ENCODE measurements at places on chromosomes 5 and 9.
A peak's percentile ranks its signal among the peaks of the same experiment; 100 is the strongest.

DNA sequence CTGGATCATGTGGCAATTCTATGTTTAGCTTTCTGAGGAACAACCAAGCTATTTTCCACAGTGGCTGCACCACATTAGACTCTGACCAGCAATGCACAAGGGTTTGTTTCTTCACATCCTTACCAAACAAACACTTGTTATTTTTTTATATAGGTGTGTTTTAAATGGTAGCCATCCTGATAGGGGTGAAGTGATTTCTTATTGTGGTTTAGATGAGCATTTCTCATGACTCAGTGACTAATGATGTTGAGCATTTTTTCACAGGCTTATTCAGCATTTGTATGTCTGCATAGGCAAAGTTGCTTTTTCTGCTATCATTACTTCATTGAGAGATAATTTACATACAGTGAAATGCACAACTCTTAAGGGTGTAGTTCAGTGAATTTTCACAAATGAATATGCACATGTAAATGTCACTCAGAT, 36.0 kb downstream of the ANKRD33B start:
- no peak for DNase-seq

- DNase-seq = no peak
These were observed 20.4 kb downstream of the FOXE1 start for GRCh38 chr9:97873425-97873824.

DNA sequence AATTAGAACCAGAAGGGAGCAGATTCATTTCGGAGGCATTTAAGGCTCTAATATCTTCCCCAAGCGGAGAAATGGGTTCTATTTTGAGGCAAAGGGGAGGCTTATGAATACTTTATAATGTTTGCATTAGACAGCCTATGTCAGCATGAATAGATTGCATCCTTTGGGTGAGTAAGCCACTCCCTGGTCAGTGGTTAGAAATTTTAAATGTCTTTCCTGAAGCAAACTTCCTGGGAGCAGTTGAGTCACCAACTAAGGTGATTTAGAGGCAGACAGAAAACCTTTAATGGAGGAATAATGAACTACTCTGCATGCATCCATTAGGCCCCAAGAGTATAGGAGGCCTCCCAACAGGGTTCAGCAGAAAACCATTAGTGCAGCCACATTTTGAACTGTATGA, 204.9 kb downstream of the ELAVL2 start:
- no peak for DNase-seq

DNA sequence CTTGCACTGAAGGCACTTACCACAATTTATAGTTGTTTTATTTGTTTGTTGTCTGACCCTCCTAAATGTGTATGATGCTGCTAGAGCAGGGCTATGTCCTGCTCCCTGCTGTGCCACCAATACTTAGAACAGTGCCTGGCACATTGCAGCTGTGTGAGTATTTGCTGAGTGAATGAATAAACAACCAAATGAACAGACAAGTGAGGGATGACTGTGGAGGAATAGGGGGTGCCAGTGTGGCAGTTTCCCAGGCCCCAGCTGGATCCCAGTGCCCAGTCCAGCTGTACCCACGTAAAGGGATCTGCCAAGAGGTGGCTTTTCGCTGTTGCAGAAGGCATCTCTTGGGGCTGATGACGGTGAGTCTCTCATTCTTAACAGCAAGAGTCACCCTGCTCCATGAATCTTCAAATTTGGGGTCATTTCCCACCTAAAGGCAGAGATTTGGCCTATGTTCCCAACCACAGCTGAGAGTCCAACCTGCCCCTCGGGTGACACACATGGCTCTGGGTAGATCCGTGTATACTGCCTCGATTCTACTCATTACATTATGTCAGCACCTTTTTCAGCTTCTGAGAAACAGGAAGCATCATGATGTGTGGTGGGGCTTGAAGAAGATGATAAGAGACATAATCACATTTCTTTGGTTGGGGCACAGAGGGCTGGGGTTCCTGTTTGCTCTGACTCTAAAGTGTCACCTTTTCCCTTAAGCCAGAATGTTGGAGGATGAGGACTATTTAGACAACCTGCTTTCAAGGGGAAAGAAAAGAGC, 14.3 kb downstream of the IL5 start:
- no peak for DNase-seq

DNA sequence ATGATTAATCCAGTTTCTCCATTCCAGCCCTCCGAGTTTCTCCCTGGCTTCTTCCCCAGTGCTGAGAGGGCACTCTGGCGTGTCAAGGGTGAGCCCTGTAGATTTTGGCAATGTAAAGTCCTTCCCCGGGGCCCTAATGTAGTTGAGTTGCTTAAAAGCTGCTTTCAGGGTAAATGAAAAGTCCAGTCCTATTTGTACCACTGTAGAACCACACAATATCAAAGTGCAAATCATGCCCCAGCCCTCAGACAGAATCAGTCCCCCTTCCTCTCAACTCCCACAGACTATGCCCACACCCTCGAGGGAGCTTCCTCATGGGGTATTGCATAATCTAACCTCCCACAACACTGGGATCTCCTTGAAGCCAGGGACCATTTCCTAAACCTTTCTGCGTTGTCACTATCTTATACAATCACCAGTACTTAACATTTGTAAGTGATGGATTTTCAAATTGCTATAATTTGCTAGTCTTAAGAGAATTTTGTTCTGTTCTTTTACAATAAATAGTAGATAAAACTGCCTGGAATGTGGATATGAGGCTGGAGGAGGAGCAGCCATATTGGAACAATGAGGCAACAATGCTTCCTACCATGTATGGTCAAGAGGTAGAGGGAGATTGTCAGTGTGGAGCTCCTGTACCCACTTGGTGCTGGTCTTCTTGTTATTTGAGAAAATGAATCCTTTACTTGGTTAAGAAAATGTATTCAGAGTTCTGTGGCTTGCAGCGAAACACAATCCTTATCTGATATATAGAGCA, 34.4 kb downstream of the ZNF366 start:
- no peak for DNase-seq

GRCh38 chr9:111632060-111632459, 926 bp downstream of the DNAJC25 start:
- no peak for DNase-seq

DNA sequence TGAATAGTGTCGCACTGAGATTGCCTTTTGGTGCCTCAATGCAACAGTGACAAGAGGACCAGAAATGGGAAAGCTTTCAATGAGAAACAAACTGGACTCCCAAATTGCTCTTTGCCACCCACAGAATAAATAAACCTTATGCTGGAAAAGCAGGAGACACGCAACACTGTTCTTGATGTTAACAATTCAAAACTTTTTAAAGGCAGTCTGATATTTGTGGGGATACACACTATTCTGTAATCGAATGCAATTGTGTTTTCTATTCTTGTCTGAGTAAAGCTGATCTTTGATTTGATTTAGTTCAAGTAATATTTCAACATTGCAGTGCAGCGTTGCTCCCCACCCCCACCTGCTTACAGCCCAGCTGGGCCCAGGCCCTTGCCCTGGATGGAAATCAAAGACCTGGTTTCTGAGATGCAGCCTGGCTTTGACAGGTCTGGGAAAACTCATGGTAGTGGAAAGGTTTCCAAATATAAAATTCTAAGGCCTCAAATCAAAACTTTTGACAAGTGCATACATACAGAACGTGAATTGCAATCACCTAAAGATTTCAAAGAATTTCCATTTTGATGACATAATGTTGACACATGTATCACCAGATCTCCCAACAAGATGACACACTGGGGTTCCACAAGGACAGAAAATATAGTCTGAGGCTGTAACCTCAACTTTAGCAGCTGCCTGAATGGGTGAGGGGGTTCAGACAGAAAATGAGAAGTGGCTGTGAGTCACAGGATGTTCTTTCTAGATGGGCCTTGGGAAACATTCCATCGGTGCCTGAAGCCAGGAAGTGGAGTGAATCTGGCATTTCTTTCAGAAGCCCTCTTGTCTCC, 55.1 kb downstream of the ABCA1 start:
- DNase-seq = peak; percentile 85

GRCh38 chr5:52150501-52150900, 637.2 kb upstream of the ITGA1 start:
- DNase-seq = no peak

DNA sequence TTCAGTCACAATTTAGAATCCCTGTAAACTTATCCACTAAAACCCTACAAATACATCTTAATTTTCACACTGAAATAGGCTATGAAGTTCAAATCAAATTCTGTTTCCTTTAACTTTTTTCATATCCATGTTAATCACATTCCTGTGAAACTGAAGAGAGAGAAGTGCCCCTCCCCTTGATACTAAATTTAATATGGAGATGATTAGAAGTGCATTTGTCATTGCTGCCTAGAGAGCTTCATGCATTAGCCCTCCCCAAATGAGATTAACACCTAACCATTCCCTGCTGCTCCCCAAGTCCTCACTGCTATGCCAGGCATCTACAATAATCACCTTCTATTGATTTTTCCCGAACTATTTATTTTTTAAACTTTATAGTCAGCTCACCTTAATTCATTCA, 85.1 kb upstream of the SPOCK1 start:
- no peak for DNase-seq

GRCh38 chr9:89425024-89425805, 72.7 kb downstream of the SEMA4D start:
- no peak for DNase-seq

DNA sequence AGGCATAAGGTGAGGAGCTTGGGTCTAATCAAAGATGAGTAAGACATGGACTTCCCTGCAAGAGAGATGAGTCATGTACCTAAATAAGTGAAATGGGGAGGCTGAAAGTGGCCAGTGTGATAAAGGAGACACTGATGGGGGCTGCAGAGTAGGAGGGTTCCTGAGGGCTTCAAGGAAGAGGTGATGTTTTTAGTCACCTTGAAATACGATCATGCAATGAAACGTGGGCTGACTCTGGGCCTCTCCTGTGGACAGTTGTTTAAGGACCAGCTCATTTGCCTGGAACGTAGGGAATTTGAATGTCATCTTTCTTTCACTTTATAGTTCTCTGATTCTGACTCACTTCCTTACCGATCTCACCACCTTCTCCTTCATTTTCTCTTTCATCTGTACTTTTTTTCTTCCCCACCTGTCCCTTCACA, 49.6 kb upstream of the CPLX2 start:
- DNase-seq = no peak

DNA sequence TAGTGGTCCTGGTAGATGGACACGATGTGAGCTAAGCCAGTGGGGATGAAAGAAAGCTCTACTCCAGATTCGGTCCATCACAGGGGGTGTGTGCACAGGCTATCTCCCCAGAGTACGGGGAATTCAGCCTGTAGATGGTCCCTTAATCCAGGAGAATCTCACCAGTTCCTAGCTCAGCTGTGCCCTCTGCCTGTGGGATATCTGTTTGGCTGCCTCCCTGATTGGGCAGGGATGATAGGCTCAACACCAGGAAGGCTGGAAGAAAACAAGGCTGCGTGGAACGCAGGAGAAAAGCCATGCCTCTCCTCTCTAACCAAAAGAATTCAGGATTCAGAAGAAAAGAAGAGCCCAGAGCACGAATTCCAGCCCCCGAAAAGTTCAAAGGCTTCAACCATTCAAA, 40.9 kb downstream of the VLDLR start:
- no peak for DNase-seq

GRCh38 chr9:76529653-76530052, 70.7 kb downstream of the GCNT1 start:
- DNase-seq = no peak

DNA sequence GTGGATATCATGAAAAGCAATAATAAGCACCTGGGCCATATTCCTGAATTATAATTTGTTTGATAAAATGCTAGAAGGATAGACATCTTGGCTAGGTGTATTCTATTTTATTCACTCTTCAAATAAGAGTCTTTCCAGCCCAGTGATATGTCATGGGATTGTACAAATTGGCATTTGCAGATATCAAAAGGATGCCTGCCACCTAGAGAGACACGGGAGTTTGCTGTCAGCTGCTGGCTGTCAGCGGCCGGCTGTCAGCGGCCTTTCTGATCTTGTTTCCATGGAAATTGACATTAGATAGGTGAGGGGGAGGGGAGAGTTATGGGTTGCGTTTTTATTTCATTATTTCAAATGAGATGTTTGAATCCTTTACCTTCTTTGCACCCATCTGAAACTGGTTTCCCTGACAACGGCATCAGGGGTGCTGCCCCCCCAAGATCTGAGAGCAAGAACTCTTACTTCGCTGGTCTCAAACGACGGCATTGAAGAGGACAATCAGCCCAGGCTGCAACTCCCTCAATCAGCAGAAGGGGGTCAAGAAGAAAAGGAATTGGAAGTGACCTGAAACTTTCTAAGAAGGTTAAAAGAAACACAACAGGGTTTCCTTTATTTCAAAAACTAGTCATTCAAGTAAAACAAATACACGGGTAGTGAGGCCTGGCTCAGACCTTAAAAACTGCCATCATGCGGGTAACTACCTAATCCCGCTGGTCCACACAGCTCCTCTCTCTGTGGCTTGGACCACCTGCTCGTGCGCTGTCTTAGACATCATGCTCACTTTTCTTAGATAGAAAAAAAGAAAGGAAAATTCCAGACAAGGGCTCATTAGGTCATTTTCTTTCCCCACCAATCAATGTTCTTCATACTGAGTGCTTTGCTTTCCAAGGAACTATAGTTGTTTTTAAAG, 115.7 kb downstream of the TLE1 start:
- no peak for DNase-seq

DNA sequence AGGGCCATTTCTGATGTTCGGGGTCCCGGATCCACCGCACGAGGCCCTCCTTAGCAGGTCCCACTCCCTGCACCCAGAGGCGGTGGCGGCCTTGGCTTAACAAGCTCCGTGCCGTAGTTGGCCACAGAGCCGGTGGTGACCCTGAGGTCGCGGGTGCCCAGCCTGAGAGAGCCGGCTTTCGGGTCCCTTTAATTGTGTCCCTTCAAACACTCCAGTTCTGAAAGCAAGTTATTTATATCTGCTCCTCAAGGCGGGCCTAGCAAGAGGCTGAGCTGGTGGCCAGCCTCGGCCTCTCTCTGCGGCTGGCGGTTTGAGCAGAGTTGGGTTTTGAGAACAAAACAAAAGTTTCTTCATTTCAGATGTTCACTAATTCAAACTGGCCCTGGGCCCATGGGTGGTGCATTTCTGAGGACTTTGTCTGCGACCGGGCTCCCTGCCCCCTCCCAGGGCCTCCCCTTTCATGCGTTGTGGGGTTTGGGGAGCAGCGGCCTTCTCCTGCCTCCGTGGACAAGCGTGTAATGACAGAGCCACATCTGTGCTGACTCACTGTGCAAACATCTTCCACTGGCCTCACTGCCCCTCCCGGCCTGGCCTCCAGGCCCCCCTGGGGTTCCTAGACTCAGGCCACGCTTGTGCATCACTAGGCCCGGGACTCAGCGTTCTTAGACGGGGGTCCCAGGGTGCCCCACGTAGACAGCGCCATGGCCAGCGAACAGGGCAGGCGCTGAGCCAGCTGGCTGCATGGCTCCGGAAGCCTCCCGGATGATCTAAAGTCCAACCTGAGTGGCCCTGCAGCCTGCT, 49.4 kb upstream of the COL5A1 start:
- DNase-seq = peak; percentile 69

- no peak for DNase-seq
These were observed 246.1 kb upstream of the TUT7 start for GRCh38 chr9:86600291-86600690.

DNA sequence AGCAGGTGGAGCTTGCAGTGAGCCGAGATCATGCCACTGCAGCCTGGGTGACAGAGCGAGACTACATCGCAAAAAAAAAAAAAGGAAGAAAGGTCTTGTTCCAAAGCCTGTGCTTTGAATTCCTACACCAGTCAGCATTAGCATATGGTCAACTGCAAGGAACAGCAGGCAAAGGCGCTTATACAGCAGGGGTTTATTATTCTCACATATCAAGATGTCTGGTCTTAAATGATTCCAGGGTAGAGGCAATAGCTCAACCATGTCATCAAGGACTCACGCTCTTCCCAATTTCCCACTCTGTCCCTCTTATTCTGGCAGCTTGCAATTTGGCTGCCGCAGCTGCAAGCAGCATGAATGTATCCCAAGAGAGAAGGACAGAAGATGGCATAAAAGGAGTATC, 28.6 kb upstream of the HRH2 start:
- DNase-seq = no peak

GRCh38 chr5:5309645-5310044, 112.8 kb upstream of the ICE1 start:
- DNase-seq = no peak
